Activated CD8-positive, alpha-beta memory T cell treated with anti-CD3 and anti-CD28 coated beads, Interleukin-2, amount 50 U/mL, for 48 hours (primary cell): ENCODE measurements at places on chromosomes 7 and 10.
A peak's percentile ranks its signal among the peaks of the same experiment; 100 is the strongest.

DNA sequence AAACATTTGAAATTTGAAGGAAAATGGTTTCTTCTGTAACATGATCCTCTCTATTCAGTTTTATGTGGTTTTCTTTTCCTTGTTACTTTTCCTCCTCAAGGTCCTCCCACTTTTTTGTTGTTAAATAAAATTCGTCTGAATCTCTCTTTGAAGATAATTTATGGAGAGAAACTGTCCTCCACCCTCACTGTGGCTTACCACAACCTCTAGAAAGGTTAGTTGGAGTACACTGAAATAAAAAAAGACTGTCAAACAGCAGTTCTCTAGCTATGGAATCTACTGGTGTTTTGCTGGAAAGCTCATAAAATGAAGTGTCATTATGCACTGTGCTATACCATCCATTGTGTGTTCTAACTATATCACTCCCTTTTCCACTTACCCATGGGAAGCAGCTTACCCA, 189.4 kb downstream of the HDAC9 start:
- DNase-seq, result no peak

- no peak for DNase-seq
These were observed 31.0 kb upstream of the STARD3NL start for GRCh38 chr7:38147005-38147404.

DNA sequence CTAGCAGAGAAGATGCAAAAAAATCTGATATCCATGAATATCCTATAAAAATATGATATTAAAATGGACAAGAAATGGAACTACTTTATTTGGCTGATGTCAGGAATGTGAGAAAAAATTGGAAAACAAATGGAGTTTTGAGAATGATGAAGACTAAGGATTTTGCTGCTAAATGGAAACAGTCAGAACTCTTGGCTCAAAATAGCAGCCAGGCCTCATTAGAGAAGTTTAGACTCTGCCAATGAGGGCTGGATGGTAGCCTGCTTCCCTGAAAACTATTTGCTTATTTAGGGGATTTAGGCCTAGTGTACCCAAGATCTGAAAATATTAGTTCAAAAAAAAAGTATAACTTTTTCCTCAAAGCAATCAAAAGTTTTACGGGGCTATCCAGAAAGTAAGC, 458.5 kb downstream of the TFEC start:
- DNase-seq, result no peak

DNA sequence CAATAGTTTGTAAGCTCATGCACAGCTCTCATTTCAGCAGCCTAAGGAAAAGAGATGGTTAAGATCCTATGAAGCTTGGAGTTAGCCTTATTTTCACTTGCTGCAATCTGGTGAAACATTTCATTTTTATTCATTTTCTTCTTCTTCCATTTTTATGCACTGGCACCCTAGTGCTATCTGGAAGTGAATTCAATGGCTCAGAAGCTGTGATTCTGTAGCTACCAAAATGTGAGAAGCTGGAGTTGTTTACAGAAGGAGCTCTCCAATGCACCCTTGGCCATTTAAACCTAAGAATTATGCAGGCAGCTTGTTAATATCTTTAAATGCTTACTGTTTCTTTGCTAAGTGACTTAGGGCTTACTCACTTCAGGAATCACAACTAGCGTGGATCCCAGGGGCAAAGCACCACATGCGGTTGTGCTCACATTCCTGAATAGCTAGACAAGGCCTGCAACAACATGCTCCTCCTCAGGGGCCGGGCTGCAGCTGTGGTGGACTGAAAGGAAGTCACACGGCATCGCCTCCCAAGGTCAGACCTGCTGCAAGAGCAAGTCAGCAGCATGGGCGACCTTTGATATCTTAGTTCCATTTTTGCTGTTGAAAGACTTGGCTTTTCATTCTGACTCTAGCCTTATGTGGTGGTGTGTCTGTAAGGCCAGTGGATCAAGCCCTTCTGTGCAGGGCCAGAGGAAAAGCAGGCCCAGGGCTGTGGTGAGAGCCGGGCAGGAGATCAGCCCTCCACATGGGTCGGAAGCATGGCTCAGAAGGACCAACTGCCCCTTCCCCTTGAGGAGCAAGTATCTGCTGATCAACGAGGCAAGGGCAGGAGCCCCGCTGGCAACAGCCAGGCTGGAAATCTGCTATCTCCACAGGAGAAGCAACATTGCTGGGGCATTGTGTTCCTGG, 91.9 kb upstream of the MBL2 start:
- DNase-seq, result no peak

- DNase-seq, result no peak
These were observed 10.8 kb downstream of the STAMBPL1 start for GRCh38 chr10:88890681-88891381.

GRCh38 chr10:35218339-35218955, 91.8 kb downstream of the CREM start:
- DNase-seq, result peak; percentile 91

GRCh38 chr7:22633954-22634474, 93.0 kb upstream of the IL6 start:
- no peak for DNase-seq

DNA sequence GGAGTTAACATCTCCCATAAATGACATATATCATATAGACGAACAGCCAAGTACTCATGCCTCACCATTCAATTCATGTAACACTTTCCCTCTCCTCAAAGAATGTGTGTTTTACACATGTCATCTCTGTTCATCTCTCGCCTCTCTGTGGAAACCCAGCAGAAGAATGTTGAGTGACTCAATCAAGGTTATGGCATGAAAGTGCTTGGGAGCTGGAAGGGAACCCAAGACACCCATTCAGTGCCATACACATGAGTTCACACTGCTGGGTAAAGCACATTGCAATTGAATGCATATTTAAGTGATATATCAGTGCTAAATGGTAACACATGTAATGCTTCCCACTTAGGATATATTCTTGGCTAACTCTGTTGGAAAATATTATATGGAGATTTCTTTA, 322.9 kb downstream of the PTEN start:
- no peak for DNase-seq
